ENCODE measurements at places on chromosomes 6 and 20.

GRCh38 chr6:151379933-151380847 is 11.2 kb downstream of the ZBTB2 start:
- peaks cover 28% of the 10 kb centered on the region for H3K36me3 ChIP-seq
- no peaks in the 10 kb centered on the region for H3K27me3 ChIP-seq
- peaks cover 78% of the 10 kb centered on the region for H3K4me1 ChIP-seq
- DNase-seq = peak; percentile 60

GRCh38 chr6:15735567-15736265 is 72.9 kb upstream of the DTNBP1 start:
- H3K27me3 ChIP-seq = peaks cover 3% of the 10 kb centered on the region
- no peak for DNase-seq
- H3K4me3 ChIP-seq = no peak overlapping the region
- peaks cover 17% of the 10 kb centered on the region for H3K4me1 ChIP-seq

GRCh38 chr6:53373638-53374037 is 24.9 kb upstream of the ELOVL5 start:
- no peaks in the 10 kb centered on the region for H3K36me3 ChIP-seq
- DNase-seq = no peak
- H3K27me3 ChIP-seq = peaks cover 26% of the 10 kb centered on the region
- no peak overlapping the region for H3K27ac ChIP-seq

GRCh38 chr6:159595173-159595572 is 97.9 kb downstream of the SOD2 start:
- no peaks in the 10 kb centered on the region for H3K4me1 ChIP-seq
- no peaks in the 10 kb centered on the region for H3K27me3 ChIP-seq
- H3K27ac ChIP-seq = no peak overlapping the region
- no peak overlapping the region for H3K4me3 ChIP-seq

DNA sequence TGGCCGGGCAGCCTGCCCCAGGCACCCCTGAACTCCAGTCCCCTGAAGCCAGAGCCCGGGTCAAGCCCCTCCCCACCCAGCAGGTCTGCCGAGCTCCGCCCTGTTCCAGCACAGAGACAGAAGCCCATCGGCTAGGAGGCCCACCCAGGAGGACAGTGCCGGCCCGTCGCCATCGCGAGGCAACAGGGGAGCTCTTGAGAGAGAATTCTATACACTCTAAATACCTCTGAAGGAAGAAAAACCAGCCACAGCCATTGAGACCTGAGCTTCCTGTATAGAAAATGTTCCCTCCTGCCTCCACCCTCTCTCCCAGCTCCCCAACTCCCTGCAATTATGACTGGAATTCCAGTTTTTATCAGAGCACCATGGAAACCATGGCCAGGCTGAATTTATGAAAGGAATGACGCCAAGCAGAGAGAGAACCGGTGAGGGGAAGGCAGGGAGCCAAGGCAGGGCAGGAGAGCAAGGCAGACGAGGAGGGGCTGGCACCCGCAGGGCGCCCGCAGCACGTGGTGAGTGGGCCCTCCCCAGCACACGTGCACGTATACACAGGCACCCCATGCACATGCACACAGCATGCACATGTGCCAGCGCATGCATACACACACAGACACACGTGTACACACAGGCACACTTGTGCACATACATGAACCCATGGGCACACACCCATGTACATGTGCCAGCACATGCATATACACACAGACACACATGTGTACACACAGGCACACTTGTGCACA is 27.6 kb upstream of the MRGBP start:
- H3K4me1 ChIP-seq = peaks cover 5% of the 10 kb centered on the region
- no peak for DNase-seq
- no peaks in the 10 kb centered on the region for H3K36me3 ChIP-seq
- peaks cover 45% of the 10 kb centered on the region for H3K27me3 ChIP-seq
- H3K4me3 ChIP-seq = no peak overlapping the region
- H3K27ac ChIP-seq = no peak overlapping the region

- no peak overlapping the region for H3K4me3 ChIP-seq
- no peak for DNase-seq
- no peak overlapping the region for H3K27ac ChIP-seq
- H3K27me3 ChIP-seq = peaks cover 5% of the 10 kb centered on the region
These were observed 80.9 kb downstream of the CAP2 start for GRCh38 chr6:17474289-17474688.

DNA sequence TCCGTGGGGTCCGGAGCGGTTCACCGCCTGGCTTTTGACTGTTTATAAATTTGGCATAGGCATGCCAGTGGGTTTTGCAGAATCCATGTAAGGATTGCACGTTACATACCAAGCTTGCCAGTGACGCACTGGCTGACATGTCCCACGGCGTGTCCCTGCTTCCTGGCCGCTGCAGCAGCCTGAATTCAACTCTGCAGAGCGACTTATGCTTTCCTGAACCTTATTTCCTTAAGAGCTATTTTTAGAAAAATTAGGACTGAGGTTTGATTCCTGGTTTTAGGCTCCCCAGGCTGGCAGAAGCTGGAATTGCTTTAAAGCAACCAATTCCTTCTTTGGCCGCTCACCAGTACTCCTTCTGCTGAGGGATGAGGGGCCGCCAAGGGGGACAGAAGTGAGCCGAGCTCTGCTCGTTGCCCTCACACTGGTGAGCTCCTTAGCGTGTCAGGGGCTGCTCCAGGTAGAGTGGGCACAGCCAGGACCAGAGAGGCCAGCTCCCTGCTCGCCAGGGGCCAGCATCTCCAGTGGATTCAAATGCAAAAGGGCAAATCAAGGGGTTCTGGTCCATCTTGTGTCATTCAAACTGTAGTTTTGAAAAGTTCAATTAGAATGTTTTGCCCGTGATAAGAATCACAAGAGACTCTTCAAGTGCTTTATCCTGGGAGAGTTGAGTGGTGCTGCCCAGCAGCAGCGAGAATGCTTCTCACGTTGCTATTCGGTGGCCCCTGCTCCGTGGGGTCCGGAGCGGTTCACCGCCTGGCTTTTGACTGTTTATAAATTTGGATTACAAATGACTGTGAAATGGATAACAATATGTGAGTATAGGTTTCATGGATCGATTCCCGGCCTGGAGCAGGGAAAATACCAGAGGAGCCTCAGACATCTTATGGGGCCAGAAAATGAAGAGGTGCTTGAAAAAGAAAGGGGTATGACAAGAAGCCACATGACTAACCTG is 17.5 kb upstream of the IRF4 start:
- peaks cover 63% of the 10 kb centered on the region for H3K27me3 ChIP-seq
- DNase-seq = no peak
- peaks cover 14% of the 10 kb centered on the region for H3K4me1 ChIP-seq
- no peaks in the 10 kb centered on the region for H3K36me3 ChIP-seq
- H3K27ac ChIP-seq = no peak overlapping the region

GRCh38 chr6:152068622-152069261 is 261.3 kb downstream of the ESR1 start:
- no peaks in the 10 kb centered on the region for H3K36me3 ChIP-seq
- H3K4me3 ChIP-seq = no peak overlapping the region
- no peaks in the 10 kb centered on the region for H3K27me3 ChIP-seq
- no peaks in the 10 kb centered on the region for H3K4me1 ChIP-seq
- no peak overlapping the region for H3K27ac ChIP-seq

- H3K36me3 ChIP-seq = peaks cover 28% of the 10 kb centered on the region
- peaks cover 25% of the 10 kb centered on the region for H3K27me3 ChIP-seq
- peaks cover 2% of the 10 kb centered on the region for H3K4me1 ChIP-seq
- H3K27ac ChIP-seq = peak overlapping the region; percentile 33
- no peak for DNase-seq
These were observed 575 bp downstream of the SLC44A4 start for GRCh38 chr6:31878222-31878621.

DNA sequence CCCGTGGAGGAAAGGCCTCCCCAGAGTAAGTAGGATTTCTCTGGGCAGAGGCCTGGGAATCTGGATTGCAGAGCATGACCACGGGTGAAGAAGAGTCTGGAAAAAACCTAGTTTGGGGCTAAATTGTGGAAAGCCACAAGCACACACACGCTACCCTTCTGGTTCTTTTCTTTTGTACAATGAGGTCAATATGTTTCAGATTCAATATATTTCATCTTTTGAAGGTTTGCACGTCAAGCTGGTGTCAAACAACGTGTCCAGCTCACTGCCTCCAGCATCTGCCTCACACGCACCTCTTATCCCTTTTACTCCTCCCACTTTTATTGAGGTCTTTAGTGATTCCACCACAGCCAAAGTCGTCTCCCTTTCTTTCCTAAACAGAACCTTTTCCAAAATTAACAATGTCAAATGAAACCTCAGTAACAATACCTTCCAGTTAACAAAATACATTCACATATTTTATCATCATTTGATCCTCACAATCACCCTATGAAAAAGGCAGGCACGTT is 773 bp upstream of the EPB41L2 start:
- H3K27ac ChIP-seq = no peak overlapping the region
- peaks cover 24% of the 10 kb centered on the region for H3K4me1 ChIP-seq
- DNase-seq = no peak
- H3K4me3 ChIP-seq = peak overlapping the region; percentile 83
- peaks cover 35% of the 10 kb centered on the region for H3K27me3 ChIP-seq
- H3K36me3 ChIP-seq = no peaks in the 10 kb centered on the region

DNA sequence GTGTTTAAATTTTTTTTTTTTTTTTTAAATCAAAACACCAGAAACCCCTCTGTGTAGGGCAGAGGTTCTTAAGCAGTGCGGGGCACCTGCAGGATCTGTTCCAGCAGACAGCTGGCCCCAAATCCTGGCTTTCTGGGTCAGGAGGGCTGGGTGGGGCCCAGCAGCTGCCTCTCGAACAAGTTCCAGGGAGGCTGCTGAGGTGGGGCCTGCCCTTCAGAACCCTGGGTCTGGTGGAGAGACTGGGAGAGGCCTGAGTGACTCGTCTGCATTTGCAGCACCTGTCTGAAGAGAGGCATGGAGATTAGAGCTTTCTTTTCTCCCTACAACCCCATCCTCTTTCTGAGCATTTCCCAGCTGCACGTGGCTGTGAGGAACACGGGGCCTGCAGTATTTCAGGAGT is 8.4 kb downstream of the PSMG4 start:
- DNase-seq = no peak
- H3K4me1 ChIP-seq = peaks cover 15% of the 10 kb centered on the region
- no peak overlapping the region for H3K27ac ChIP-seq

DNA sequence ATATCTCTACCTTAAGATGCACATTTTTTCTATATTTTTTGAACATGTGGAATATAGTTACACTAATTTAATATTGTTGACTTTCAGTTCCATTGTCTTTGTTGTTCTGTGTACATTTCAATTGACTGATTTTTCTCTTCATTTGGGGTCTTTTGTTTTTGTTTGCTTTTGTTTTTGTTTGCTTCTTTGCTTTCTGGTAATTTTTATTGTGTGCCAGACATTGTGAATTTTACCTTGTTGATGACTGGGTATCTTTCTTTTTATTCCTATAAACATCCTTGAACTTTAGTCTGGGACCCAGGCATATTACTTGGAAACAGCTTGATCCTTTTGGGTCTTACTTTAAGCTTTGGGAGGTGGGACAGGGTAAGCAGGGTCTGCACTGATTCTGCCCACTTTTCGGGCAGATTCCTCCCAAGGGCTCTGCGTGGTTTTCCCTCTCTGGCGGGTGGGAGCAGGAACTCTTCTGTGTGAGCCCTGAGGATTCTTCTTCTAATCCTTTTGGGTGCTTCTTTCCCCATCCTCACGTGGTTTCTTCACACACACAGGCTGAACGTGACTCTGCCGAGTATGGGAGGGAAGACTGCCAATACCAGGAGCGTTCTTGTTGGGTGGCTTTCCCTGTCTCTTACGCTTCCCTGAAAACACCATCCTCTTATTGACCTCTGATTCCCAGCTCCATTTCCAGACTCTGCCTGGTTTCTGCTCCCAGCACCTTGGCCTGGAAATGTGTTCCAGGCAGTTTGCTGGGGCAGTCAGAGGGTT is 200.5 kb downstream of the ARID1B start:
- DNase-seq = no peak
- no peak overlapping the region for H3K27ac ChIP-seq
- H3K4me3 ChIP-seq = no peak overlapping the region
- H3K36me3 ChIP-seq = no peaks in the 10 kb centered on the region

- H3K4me3 ChIP-seq = no peak overlapping the region
- peaks cover 16% of the 10 kb centered on the region for H3K4me1 ChIP-seq
- no peaks in the 10 kb centered on the region for H3K36me3 ChIP-seq
- H3K27me3 ChIP-seq = peaks cover 79% of the 10 kb centered on the region
- no peak overlapping the region for H3K27ac ChIP-seq
These were observed 59.7 kb upstream of the PTPN1 start for GRCh38 chr20:50450493-50450826.

DNA sequence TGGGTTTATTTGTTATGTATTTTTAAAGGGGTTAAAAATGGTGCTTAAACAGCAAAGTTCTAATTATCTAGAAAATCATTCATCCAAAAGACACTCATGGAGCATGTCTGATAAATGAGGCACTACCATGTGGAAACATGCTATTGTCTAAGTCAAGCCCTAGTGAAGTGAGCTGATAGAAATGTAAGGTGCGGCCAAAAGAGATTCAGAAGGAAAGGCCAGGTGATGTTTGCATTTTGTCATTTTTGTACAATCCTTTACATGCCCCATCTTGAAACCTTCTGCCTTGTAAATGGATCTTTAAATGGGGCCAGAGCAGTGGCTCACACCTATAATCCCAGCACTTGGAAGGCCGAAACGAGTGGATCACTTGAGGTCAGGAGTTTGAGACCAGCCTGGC is 77.3 kb downstream of the PLCG1 start:
- H3K27me3 ChIP-seq = no peaks in the 10 kb centered on the region
- H3K4me3 ChIP-seq = no peak overlapping the region
- H3K36me3 ChIP-seq = no peaks in the 10 kb centered on the region
- DNase-seq = no peak
- no peak overlapping the region for H3K27ac ChIP-seq
- H3K4me1 ChIP-seq = peaks cover 3% of the 10 kb centered on the region

DNA sequence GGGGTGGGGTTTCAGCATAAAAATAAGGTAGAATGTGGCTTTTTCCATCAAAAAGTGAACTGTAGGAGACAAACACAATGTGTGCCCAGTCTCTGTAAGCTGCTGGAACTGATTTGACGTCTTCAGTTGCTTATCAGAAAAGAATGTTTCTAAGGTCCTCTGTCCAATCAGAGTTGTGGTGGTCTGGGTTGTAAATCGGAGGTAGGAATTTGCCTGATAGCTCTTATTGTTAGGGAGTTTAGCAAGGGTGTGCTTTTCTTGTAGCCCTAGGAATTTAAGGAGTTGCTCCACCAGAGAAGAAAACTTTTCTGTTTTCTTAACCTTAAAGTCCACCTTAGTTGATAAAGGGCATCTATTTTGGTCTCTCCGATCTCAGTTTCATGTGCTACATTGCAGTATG is 10.4 kb upstream of the SSTR4 start:
- H3K27ac ChIP-seq = no peak overlapping the region
- no peak overlapping the region for H3K4me3 ChIP-seq
- H3K36me3 ChIP-seq = no peaks in the 10 kb centered on the region
- DNase-seq = no peak
- no peaks in the 10 kb centered on the region for H3K4me1 ChIP-seq
- no peaks in the 10 kb centered on the region for H3K27me3 ChIP-seq

DNA sequence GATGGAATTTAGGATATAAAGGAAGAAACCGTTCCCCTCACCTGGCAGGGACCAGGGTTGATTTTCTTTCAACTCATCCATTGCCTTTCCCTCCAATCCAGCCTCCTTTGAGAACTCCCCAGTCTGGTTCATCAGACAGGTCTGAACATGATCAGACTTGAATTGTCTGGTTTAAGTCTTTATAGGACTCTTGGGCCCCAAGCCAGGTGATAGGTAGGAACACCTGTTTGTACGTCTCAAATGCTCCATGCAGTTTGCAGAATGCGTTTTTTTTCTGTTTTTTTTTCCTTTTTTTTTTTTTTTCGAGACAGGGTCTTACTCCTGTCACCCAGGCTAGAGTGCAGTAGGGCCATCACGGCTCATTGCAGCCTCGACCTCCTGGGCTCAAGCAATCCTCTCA is 4.1 kb upstream of the CEP250 start:
- no peak overlapping the region for H3K27ac ChIP-seq
- H3K4me3 ChIP-seq = no peak overlapping the region
- H3K4me1 ChIP-seq = peaks cover 29% of the 10 kb centered on the region

Measured in activated naive CD4-positive, alpha-beta T cell treated with anti-CD3 and anti-CD28 coated beads, Interleukin-2, amount 10 ng/mL, durations not matched to agents 7 days and 5 days (primary cell).